Astrocyte (in vitro differentiated cells and primary cell): ENCODE measurements at places on chromosomes 12 and 14.

GRCh38 chr12:126055521-126055920, 990.3 kb downstream of the AACS start:
- H3K36me3 ChIP-seq: no peaks in the 10 kb centered on the region
- H3K27me3 ChIP-seq: no peaks in the 10 kb centered on the region
- no peak overlapping the region for H3K4me3 ChIP-seq
- peak; percentile 99 for DNase-seq
- peak overlapping the region; percentile 41 for H3K27ac ChIP-seq
- H3K4me1 ChIP-seq: peaks cover 12% of the 10 kb centered on the region

DNA sequence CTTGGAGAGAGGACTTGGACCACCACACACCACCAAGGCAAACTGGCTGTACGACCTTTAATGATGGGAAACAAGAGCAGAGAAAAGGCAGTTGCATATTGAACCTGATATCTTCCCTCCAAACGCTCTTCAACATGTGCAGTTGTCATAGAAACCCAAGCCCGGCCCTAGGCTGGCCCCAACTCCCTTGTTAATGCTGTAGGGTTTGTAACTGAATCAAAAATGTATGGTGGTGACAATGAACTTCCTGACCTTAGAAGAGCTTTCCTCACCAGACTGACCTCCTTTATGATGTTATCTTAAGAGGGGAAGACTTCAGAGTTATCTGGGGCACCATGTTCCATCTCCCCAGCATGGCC, 12.3 kb downstream of the APOLD1 start:
- H3K4me3 ChIP-seq: no peak overlapping the region
- H3K27me3 ChIP-seq: no peaks in the 10 kb centered on the region
- no peaks in the 10 kb centered on the region for H3K4me1 ChIP-seq
- no peaks in the 10 kb centered on the region for H3K36me3 ChIP-seq

DNA sequence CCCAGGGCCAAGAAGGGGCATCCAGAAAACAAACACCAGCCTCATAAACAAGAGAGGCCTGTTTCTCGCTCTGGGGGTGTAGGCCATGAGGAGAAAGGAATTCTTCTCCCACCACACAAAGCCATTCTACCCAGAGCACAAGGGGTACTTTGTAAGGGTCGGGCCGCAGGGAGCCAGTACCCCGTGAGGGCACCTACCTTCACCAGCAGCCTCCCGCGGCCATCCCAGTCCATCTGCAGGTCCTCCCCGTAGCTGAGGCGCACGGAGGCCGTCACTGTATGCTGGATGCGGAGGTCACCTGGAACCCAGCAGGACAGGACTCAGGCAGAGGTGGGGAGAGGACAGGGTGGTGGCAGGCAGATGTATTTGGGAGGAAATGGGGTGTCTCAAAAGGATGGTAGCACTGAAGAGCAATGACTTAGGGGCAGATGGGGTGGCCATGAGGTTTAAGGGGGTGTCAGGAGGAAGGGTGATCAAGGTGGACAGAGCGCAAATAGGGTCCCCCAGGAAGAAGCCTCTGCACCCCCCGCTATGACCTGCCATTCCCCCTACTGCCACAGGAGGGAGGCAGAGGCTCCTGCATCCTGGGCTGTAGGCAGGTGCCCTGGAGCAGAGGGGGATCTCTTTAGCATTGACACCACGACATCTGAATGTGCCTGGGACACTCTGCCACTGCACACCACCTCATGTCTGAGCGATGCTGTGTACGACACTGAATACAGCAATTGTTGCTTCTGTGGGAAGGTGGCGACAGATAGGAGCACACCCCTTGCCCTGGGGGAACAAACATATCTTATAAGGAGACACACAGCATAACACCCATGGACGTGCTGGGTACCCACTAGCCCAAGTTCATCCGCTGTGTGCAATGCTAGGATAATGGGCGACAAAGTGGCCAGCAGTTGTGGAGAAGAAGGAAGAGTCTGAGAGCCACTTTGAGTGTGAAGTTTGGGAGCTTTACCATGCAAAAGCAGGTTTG, 61.4 kb downstream of the VWF start:
- H3K4me1 ChIP-seq: no peaks in the 10 kb centered on the region
- no peaks in the 10 kb centered on the region for H3K36me3 ChIP-seq
- no peak for DNase-seq
- no peaks in the 10 kb centered on the region for H3K27me3 ChIP-seq

- no peak overlapping the region for H3K27ac ChIP-seq
- H3K36me3 ChIP-seq: no peaks in the 10 kb centered on the region
- H3K27me3 ChIP-seq: no peaks in the 10 kb centered on the region
- no peak for DNase-seq
- no peak overlapping the region for H3K4me3 ChIP-seq
Measured at GRCh38 chr14:57687416-57687815, 178.5 kb downstream of the SLC35F4 start.

DNA sequence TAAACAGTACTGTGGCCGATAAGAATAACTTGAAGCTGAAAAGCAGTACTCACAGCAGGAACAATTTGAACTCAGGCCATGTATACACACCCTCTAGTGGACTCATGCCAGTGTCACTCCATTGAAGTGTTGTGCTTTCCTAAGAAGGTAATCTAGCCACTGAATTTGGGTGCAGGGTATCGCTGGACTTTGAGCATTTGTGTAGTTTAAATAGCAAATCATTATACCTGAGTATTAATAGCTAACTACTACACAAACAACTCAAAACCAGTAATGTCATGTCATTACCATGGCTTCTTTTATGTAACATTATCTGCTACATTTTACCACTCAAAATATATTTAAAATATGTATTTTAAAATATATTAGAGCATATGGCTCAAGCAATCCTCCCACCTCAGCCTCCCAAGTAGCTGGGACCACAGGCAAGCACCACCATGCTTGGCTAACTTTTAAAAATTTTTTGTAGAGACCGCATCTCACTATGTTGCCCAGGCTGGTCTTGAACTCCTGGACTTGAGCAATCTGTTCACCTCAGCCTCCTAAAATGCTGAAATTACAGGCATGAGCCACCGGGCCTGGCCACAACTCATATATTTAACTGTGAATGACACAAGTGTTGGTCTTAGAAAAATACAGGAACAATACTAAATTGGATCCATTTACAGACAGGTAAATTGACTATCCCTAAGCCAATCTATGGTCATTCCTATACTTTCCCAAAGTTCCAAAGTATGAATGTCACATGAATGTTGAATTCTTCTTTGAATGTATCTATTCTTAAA, 25.6 kb upstream of the ARID4A start:
- H3K36me3 ChIP-seq: peaks cover 45% of the 10 kb centered on the region
- no peak overlapping the region for H3K4me3 ChIP-seq
- H3K27ac ChIP-seq: no peak overlapping the region
- H3K27me3 ChIP-seq: no peaks in the 10 kb centered on the region

GRCh38 chr14:56759633-56760032, 50.6 kb downstream of the OTX2 start:
- no peaks in the 10 kb centered on the region for H3K27me3 ChIP-seq
- DNase-seq: no peak
- no peak overlapping the region for H3K4me3 ChIP-seq
- no peaks in the 10 kb centered on the region for H3K36me3 ChIP-seq
- H3K4me1 ChIP-seq: no peaks in the 10 kb centered on the region

- peak; percentile 61 for DNase-seq
- peak within 1 kb of the TSS; percentile 64 for H3K4me3 ChIP-seq
- no peak within 1 kb of the TSS for H3K27ac ChIP-seq
- peaks cover 20% of the 10 kb centered on the region for H3K4me1 ChIP-seq
Measured at GRCh38 chr14:105314287-105315200, at the start of gene PACS2. PACS2 (plus strand) TSS chr14:105314748; CDS start chr14:105314919, 171 bp downstream.

DNA sequence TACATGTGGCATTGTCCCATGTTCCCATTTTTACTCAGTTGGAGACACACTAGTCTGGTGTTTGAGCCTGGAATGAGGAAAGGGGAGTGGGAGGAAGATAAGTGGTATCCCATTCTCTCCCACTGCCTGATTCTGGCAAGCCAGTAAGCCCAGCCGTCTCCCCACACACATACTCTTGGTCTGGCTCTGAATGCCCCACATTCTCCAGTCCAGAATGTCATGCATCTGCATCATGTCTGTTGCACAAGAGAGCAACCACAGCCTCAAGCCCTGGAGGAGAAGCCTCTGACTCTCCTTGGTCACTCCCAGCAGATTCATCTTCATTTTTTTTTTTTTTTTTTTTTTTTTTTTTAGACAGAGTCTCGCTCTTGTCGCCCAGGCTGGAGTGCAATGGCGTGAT, 48.0 kb downstream of the DRAM1 start:
- H3K27ac ChIP-seq: no peak overlapping the region
- no peaks in the 10 kb centered on the region for H3K4me1 ChIP-seq
- H3K4me3 ChIP-seq: no peak overlapping the region
- no peaks in the 10 kb centered on the region for H3K27me3 ChIP-seq
- peak; percentile 100 for DNase-seq
- no peaks in the 10 kb centered on the region for H3K36me3 ChIP-seq

- no peaks in the 10 kb centered on the region for H3K36me3 ChIP-seq
- no peak overlapping the region for H3K4me3 ChIP-seq
- H3K27ac ChIP-seq: peak overlapping the region; percentile 0
- H3K27me3 ChIP-seq: no peaks in the 10 kb centered on the region
- DNase-seq: peak; percentile 74
Measured at GRCh38 chr14:54730156-54730961, 163.4 kb downstream of the SAMD4A start.

GRCh38 chr12:96233168-96233567, 39.0 kb downstream of the ELK3 start:
- no peak overlapping the region for H3K4me3 ChIP-seq
- peaks cover 48% of the 10 kb centered on the region for H3K4me1 ChIP-seq
- H3K27me3 ChIP-seq: no peaks in the 10 kb centered on the region
- DNase-seq: no peak
- H3K36me3 ChIP-seq: peaks cover 6% of the 10 kb centered on the region

GRCh38 chr14:49926803-49927202, 33.9 kb downstream of the ARF6 start:
- no peak overlapping the region for H3K27ac ChIP-seq
- H3K4me1 ChIP-seq: no peaks in the 10 kb centered on the region
- no peaks in the 10 kb centered on the region for H3K36me3 ChIP-seq

GRCh38 chr12:25404955-25405354, 148.1 kb downstream of the LMNTD1 start:
- no peak for DNase-seq
- no peak overlapping the region for H3K27ac ChIP-seq
- no peaks in the 10 kb centered on the region for H3K36me3 ChIP-seq
- H3K4me3 ChIP-seq: no peak overlapping the region
- no peaks in the 10 kb centered on the region for H3K4me1 ChIP-seq
- H3K27me3 ChIP-seq: no peaks in the 10 kb centered on the region

- no peak overlapping the region for H3K4me3 ChIP-seq
- no peak for DNase-seq
- no peaks in the 10 kb centered on the region for H3K36me3 ChIP-seq
- H3K4me1 ChIP-seq: peaks cover 1% of the 10 kb centered on the region
- H3K27me3 ChIP-seq: peaks cover 22% of the 10 kb centered on the region
Measured at GRCh38 chr12:544142-544541, 84.4 kb downstream of the B4GALNT3 start.

DNA sequence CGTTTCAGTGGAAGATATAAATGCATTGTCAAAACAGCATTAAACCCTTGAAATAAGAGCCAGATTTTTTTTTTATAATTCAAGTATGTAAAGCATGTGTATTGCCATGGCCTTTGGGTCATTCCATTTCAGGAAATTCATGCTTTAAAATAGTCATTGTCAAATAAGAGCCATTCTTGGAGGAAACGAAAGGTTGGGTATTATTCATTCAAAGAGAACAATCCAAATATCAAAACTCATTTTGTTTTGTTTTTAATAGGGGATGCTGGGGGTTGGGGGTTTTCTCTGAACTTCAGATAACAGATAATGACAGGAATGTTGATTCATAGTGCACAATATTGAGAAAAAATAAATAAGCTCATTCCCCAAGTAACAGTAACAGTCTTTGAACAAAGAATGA, 174.4 kb upstream of the NUDT4 start:
- peaks cover 18% of the 10 kb centered on the region for H3K4me1 ChIP-seq
- H3K27me3 ChIP-seq: no peaks in the 10 kb centered on the region
- H3K36me3 ChIP-seq: no peaks in the 10 kb centered on the region
- no peak overlapping the region for H3K27ac ChIP-seq
- H3K4me3 ChIP-seq: no peak overlapping the region
- DNase-seq: no peak

DNA sequence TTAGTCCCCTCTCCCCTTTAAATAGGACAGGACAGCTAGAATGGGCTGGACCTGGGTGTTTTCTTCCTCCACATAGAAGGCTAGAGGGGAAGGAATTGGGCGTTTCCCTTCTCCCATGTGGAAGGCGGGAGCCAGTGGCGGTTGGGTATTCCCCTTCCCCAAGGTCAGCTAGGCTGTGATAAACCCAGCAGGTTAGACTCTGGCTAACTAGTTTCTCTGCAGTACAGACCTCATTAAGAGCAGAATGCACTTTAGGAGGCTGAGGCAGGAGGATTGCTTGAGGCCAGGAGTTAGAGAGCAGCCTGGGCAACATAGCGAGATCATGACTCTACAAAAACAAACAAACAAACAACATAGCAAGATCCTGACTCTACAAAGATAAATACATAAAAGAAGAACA, 92.6 kb downstream of the BEGAIN start:
- no peaks in the 10 kb centered on the region for H3K4me1 ChIP-seq
- no peaks in the 10 kb centered on the region for H3K36me3 ChIP-seq
- H3K4me3 ChIP-seq: no peak overlapping the region
- no peaks in the 10 kb centered on the region for H3K27me3 ChIP-seq
- DNase-seq: no peak
- H3K27ac ChIP-seq: no peak overlapping the region

DNA sequence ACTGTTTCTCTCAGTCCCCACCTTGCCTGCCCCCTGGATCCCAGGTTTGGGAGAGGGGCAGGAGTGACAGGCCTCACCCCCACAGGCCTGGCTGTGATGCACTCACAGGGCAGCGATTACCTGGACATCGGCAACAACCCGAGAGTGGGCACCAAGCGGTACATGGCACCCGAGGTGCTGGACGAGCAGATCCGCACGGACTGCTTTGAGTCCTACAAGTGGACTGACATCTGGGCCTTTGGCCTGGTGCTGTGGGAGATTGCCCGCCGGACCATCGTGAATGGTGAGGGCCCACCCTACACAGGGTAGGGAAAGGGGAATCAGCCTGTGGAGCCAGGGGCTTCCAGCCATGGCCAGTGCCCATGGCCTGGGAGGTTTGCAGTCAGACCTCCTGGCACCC, 8.6 kb downstream of the ACVRL1 start:
- H3K36me3 ChIP-seq: no peaks in the 10 kb centered on the region
- no peak for DNase-seq
- no peaks in the 10 kb centered on the region for H3K4me1 ChIP-seq
- no peak overlapping the region for H3K27ac ChIP-seq
- no peaks in the 10 kb centered on the region for H3K27me3 ChIP-seq

DNA sequence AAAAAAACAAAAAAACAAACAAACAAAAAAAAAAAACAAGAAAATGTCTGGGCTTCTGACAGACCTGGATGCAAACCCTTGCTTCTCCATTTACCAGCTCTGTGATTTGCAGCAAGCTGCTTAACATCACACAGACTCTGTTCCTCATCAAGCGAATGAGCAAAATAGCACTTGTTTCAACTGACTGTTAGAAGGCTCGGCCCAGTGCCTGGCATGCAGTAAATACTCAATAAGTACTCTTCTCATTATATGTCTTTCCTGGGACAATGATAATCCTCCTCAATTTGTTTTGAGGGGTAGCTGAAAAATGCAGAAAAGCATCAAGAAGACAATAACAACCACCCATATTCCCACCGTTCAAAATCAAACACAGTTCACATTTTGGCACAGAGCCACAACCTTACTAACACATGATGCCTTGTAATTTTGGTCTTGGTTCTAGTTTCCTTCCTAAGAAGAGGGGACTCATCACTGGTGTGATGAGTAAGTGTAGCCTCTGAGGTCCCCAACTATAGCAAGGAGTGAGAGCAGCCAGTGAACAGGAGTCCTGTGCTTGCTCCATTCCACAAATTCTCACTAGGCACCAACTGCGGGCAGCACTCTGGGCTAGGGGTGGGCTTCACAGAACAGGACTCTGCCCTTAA, 60.4 kb downstream of the TTC7B start:
- no peaks in the 10 kb centered on the region for H3K4me1 ChIP-seq
- H3K27ac ChIP-seq: no peak overlapping the region
- no peaks in the 10 kb centered on the region for H3K36me3 ChIP-seq
- no peaks in the 10 kb centered on the region for H3K27me3 ChIP-seq
- no peak for DNase-seq
